ENCODE measurements at places on chromosomes 4 and X. TPM values are rescaled to one million over a fixed set of nuclear protein-coding genes. Genes with fewer than 3 reads are reported as not detected.

Gene SPATA4
- not detected for total RNA-seq

Gene CPZ
- 0.64 TPM for total RNA-seq

Gene CUL4B
- total RNA-seq: 79.0 TPM

Gene SLC49A3
- total RNA-seq: 6.9 TPM

Gene BGN
- total RNA-seq: 5.9 TPM

Gene TFE3
- total RNA-seq: 72.2 TPM

Gene PLP1
- not detected for total RNA-seq

Gene TNMD
- total RNA-seq: not detected

Gene TCP11X2
- total RNA-seq: not detected

Gene TDO2
- total RNA-seq: not detected

Gene TMPRSS11A
- total RNA-seq: not detected

Gene RTL3
- 0.18 TPM for total RNA-seq

Gene WDFY3
- 104 TPM for total RNA-seq

Gene CXCR3
- total RNA-seq: not detected

Gene PHKA1
- total RNA-seq: 3.7 TPM

Gene MAGEA12
- not detected for total RNA-seq

Gene USP51
- total RNA-seq: 0.92 TPM

Gene TEC
- total RNA-seq: 0.24 TPM

Gene SMARCA5
- 33.4 TPM for total RNA-seq

Gene L1CAM
- total RNA-seq: 1.6 TPM

Gene CDKL5
- 3.9 TPM for total RNA-seq

Gene BEX2
- total RNA-seq: 1.3 TPM

Gene GPAT3
- 4.0 TPM for total RNA-seq

Gene F9
- not detected for total RNA-seq

Gene ENPEP
- 0.99 TPM for total RNA-seq

Gene MEPE
- total RNA-seq: not detected

Gene NPFFR2
- total RNA-seq: 1.6 TPM

Gene RTL9
- not detected for total RNA-seq

Gene FREM3
- not detected for total RNA-seq

Gene PGAM4
- total RNA-seq: not detected

Gene TMEM156
- total RNA-seq: 9.6 TPM

Measured in glomerular endothelial cell (primary cell).